ENCODE measurements at places on chromosomes 11 and 22. TPM values are rescaled to one million over a fixed set of nuclear protein-coding genes. Genes with fewer than 3 reads are reported as not detected.

Gene BTBD10
- 56.0 TPM for total RNA-seq

Gene ME3
- 24.6 TPM for total RNA-seq

Gene CD3D
- total RNA-seq: not detected

Gene RASL10A
- not detected for total RNA-seq

Gene RASSF7
- 2.5 TPM for total RNA-seq

Gene SLC6A5
- total RNA-seq: under 0.01 TPM

Gene APOL5
- total RNA-seq: not detected

Gene MS4A12
- total RNA-seq: not detected

Gene MAP6
- total RNA-seq: 1.4 TPM

Gene MYOD1
- total RNA-seq: not detected

Gene OR9Q2
- total RNA-seq: not detected

Data from smooth muscle cell of bladder (primary cell).